ENCODE measurements at places on chromosomes 3 and 15.

DNA sequence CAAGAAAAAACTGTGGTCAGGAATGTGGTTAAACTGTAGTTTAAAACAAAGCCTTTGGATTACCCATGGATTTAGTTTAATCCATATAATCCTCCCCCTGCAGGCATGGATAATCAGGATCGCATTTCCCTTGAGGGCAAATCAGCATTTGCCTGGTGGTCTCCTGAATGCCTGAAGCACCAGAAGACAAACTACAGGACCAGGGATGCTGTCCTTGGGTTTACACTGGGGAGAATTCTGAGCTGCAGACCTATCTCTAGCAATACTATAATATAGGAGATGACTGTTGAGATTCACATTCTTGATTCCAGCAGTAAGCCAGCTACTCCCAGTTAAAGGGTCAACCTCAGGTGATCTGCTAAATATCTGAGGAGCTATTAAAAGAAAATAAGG lies 10.6 kb downstream of the PIK3CB start:
- DNase-seq = no peak

DNA sequence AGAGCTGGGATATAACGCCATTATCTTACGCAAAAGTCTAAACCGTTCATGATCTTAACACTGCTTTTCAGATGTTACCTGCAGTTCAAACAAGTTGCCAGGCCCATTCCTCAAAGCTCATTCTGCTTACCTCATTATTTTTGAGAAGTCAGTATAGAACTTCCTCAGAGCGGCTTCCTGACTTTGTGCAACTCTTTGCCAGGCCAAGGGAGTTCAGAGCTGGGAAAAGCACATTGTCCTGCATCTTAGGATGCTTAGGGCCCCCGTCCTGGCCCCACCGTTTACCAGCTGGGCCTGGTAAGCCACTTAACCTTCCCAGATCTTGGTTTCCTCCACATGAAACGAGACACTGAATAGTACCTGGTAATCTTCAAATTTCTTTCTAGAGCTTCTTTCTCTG lies 6.8 kb upstream of the C2CD4B start:
- DNase-seq = no peak

DNA sequence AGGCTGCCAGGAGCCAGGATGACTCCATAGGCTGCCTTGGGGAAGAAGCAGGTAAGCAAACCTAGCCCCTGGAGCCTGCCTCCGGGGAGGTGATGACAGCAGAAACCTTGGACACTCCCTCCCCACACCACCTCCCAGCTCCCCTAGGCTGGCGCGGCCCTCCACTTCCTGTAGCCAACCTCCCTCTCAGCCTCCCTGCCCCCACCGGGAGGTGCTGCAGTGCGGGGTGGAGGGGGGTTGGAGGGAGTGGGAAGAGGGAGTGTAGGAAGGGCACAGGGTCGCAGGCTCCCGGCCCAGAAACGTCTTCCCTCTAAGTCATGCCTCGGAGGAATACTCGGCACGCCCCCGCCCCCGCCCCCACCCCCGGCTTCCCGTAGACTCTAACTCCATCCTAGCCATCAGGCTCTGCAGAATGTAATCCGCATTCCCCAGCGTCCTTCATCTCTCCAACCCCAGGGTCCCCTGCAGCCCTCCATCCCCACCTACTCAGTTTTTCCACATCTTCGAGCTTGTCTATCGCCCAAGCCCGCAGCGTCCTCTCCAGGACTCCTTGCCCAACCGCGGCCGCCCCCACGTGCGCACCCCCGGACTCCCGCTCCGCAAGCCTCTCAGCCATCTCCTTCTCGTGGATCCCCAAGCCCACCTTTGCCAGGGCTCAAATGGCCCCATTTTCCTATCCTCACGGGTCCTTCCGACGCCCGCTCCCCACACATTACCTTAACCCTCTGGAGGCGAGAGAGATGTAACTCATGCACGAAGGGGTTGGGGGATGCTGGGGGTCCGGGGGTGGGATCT lies 528 bp downstream of the LPCAT4 start:
- DNase-seq = no peak

GRCh38 chr15:49673861-49674260 lies 53.0 kb downstream of the DTWD1 start:
- no peak for DNase-seq

DNA sequence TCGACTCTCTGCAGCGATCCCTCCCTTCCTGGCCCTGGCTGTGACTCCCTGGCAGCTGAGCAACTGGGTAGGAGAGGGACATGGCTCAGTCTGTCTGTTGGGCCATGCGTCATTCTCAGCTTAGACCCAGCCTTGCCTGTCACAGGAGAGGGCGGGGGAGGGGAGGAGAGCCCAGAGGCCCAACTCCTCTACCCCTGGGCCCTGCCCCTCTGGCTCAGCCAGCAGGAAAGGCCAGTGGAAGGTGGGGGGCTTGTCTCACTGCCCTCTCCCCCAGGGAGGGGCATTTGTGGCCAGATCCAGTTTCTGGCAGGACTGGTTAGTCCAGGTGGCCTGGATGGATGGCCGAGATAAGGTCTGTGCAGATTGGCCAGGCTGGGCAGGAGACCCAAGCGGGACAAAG lies 31.6 kb downstream of the DNAJB8 start:
- no peak for DNase-seq

DNA sequence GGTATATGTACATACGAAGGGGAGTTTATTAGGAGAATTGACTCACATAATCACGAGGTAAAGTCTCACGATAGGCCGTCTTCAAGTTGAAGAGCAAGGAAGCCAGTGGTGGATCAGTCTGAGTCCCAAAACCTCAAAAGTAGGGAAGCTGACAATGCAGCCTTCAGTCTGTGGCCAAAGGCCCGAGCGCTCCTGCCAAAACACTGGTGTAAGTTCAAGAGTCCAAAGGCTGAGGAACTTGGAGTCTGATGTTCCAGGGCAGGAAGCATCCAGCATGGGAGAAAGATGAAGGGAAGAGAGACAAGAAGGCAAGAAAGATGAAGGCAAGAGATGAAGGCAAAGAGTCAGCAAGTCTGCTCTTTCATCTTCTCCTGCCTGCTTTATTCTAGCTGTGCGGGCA lies 16.8 kb upstream of the LRRN1 start:
- DNase-seq = no peak

GRCh38 chr3:106965307-106965706 lies 411.9 kb upstream of the CCDC54 start:
- no peak for DNase-seq

GRCh38 chr15:87661454-87662355 lies 594.8 kb downstream of the NTRK3 start:
- DNase-seq = no peak

DNA sequence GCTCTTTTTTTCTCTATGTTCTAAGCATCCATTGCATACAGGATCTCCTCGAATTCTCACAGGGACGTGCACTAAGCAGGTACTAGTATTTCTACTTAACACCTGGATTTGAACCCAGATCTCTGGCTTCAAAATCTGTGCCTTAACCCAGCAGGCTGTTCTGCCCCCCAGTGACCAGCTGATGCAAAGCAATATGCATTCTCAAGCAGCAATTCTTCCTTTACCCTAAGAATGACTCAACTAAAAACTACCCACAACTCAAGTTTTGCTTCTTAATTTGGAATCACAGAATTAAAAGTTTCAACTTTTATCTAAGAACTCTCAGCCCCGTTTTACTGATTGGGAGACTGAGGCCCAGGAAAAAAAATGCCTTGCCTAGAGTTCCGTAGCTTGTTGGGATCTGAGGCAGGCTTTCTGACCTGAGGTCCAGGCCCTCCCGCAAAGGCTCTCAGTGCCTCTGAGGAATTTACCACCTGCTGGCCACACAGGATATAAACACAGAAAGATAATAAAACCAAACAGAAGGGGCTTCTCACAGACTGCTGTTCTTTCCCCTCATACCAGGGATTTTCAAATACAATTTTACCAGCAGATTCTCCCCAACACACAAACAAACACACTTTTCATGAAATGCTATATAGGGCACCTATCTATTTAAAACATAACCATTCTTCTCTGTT lies 115.4 kb upstream of the RAD18 start:
- DNase-seq = no peak

DNA sequence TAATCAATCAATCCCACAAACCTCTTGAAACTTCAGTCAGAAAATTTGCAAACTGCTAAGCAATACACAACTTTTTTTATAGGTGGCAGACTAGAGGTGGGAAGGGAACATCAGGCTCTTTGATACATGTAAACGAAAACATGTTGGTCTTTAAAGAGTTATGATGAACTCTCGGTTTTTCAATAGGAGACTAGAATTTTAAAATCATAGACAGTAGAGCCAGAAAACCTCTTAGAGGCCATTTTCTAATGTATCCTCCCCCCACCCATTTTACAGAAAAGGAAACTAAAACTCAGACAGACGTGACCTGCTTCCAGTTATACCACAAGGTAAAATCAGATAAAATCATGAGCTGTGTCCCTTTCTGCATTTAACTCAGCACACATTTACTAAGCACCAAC lies 179.1 kb upstream of the LPP start:
- DNase-seq = no peak

GRCh38 chr15:47405365-47406162 lies 311.7 kb upstream of the SEMA6D start:
- DNase-seq = no peak

DNA sequence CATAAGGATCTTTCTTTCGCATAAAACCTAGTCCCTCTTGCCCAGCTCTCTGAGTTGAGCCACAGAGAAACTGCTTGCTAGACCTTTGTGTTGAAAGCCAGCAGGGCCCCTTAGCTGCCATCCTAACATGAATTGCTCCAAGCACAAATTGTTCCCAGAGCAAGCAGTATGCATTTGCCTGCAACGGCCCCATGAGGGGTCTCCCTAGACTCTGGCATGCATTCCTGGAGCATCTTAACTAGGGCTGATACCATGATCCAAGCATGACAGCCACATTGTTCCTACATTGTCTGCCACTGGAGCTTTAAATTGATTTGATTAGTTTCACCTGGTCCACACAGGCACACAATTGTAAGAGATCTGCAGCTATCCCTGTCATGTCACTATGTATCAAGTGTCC lies 428.1 kb downstream of the TAFA4 start:
- no peak for DNase-seq

DNA sequence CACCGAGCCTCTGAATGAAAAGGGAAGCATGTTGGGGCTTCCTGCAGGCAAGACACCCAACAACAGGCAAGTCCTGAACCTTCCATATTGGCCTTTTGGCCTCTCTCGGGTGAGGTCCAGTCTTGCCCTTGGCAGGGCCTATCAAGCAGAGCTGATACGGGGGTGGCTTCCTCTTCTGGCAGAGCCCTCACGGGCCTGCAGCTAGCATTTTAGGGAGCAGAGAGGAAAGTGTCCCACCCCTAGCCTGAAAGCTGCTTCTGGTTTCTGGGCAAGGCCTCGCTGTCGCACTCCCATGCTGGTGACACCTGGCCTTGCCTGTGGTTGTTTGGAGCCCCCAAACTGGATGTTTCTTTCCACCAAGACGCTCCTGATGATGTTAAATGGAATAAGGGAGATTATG lies 31.8 kb upstream of the CTSH start:
- DNase-seq = no peak

DNA sequence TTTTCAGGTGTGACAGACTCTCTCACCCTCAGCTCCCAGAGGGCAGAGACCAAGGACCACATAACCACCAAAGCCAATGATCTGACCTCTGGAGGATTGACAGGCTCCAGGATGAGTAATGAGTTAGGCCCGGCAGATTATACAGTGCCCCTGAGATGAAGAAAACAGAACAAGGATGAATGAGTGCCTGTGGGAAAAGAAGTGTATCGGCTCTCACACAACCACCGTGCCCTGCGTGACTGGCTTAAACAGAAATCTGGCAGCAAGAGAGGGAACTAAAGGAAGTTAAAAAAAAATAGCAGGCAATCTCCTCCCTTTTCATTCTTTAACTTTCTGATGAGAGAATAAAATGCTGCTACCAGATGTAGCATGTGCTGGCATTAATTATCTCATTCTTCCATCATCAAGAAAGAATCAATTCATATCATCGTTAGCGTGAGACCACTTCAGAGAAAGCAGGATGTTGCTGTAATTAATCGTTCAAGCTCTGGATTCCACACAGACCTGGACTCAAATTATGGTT lies 227.5 kb upstream of the COL8A1 start:
- no peak for DNase-seq

DNA sequence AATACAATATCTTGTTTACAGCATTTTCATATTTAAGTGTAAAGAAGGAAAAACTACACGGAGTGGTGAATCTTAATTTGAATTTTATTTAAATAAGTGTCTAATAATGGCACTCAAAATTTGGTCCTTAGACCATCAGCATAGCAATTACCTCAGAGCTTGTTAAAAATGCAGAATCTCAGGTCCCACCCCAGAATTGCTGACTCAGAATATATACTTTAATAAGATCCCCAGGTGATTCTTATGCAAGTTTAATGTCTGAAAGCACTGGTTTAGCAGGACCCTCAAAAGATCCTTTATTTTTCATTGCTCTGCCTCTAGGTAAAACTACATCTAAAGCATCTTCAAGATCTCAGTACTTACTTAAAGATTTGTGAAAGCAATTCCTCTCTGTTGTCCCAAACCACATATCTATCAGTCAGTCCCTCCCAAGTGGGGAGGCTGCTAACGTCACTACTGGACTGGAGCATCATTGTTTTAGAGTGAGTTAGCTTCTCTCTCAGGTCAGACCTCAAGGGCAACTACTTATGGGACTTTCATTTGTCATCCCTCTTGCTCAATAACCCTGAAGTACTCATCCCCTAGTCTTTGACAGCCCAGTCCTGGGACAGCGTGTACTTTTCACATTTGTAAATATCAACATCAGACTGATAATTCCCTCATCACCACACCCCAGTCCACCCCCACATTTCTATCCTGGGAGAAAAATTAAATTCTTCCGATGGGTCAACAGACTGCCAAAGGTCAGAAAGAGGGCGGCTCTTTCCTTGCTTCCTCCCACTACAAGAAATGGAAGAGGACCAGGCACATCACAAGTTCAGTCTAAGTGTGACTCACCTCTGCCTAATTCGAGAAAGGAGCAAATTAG lies 76.7 kb downstream of the CBLB start:
- DNase-seq = no peak

DNA sequence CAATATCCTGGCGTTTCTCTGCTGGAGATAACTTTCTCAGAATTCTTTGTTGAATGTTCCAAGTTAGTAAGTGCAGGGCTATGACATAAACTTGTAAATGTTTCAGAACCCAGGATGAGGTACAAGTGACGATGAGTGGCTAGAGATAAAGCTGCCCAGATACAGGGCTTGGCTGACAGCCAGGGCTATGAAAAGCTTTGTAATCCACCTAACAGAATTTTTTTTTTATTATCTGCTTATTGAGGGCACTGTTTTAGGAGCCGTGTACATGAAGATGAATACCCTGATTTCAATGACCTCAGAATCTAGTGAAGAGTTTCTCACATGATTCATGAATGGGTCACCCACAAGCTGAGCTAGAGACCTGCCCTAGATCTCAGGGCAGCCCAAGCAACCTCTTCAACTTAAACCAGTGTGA lies 431.4 kb downstream of the DIPK2A start:
- DNase-seq = no peak

DNA sequence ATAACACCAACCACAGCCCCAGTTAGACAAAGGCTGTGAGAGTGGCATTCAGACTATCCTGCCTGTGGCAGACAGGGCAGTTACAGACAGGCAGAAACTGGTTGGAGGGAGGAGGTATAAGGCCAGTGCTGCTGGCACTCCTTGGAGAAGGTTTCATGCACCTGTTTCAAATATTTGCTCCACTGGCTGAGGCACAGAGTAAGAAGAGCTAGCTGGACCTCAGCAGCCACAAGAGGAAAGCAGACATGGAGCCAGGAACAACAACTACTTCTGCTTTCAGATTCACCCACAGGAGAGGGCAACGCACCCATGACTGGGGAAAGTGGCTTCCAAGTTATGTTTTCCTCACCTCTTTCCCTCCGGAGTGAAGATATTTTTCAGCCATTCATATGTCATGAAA lies 11.5 kb upstream of the PRKAR2A start:
- no peak for DNase-seq

Measured in SIG-M5 (cell line).